ENCODE measurements at places on chromosomes 3 and 15.
A peak's percentile ranks its signal among the peaks of the same experiment; 100 is the strongest.

- peak; percentile 35 for DNase-seq
Observed at GRCh38 chr15:23877502-23878412, 190.7 kb upstream of the NDN start.

- DNase-seq = no peak
Observed at GRCh38 chr3:96027718-96028117, 786.7 kb upstream of the EPHA6 start.

GRCh38 chr3:94548581-94549316 is 485.9 kb downstream of the NSUN3 start:
- no peak for DNase-seq

DNA sequence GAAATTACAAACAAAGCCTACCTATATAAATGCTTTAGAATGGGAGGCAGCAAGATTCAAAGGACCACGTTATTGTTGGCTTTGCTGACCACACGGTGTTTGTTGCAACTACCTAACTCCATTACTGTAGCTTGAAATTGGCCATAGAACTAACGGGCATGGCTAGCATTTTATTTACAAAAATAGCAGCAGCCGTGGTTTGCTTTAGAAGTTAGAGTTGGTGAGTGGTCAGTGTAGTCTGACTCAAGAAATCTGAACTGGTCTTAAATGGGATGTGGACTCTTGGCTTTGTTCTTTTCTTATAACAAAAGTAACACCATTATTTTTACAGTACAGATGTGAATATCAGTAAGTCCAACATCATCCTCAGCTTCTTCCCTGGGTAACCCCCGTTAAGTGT is 10.6 kb downstream of the ATP1B3 start:
- no peak for DNase-seq

DNA sequence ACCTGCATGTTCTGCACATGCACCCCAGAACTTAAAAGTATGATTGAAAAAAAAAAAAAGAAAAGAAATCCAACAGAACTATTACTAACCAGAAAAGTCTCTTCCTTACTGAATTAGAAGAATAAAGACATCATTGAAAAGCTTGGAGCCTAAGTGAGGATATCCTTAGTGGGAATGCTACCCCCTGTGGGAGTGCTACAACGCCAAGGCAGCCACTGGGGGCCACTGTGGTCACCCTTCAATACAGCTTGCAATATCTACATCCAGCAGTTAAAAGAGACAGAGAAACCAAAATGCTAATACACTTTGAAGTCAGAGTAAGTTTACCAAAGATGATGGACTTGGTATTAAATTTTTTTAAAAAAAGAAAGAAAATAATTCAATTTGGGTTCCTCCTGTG is 292.0 kb downstream of the PLCL2 start:
- no peak for DNase-seq
